Myocyte (in vitro differentiated cells): ENCODE measurements at places on chromosomes 5 and 9. TPM values are rescaled to one million over a fixed set of nuclear protein-coding genes. Genes with fewer than 3 reads are reported as not detected.

- peak; percentile 49 for DNase-seq
Observed at GRCh38 chr9:99822109-99822805, 572 bp downstream of the NR4A3 start.

The LIFR gene
- 11.1 and 16.2 TPM in 2 replicates for total RNA-seq

DNA sequence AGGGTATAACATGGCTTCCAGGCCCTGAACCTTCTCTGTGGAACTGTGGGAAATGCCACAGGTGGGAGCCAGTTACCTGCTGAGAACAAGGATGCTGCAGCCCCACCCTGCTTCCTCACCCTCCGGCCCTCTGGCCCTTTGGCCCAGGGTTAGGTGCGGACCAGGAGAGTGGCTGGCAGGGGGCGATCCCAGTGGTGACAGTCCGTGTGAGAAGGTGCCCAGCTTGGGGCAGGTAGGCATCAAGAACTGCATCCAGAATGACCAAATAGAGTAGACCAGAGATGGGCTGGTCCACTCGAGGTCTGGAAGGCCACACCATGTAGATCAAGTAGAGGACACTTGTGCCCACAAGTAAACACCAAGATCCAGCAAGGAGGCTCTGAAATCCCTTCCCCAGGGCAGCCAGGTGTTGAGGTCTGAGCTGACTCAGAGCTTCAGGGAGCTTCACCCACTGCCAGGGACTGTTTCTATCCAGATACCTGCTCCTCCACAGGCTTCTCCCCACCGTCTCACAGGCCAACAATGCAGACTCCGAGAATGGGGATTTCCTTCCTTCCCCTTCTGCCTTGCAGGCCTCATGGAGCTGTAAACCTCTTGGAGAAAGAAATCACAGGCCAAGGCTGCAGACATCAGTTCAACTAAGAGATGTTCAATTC is 61.4 kb upstream of the ZSWIM6 start:
- DNase-seq: no peak

DNA sequence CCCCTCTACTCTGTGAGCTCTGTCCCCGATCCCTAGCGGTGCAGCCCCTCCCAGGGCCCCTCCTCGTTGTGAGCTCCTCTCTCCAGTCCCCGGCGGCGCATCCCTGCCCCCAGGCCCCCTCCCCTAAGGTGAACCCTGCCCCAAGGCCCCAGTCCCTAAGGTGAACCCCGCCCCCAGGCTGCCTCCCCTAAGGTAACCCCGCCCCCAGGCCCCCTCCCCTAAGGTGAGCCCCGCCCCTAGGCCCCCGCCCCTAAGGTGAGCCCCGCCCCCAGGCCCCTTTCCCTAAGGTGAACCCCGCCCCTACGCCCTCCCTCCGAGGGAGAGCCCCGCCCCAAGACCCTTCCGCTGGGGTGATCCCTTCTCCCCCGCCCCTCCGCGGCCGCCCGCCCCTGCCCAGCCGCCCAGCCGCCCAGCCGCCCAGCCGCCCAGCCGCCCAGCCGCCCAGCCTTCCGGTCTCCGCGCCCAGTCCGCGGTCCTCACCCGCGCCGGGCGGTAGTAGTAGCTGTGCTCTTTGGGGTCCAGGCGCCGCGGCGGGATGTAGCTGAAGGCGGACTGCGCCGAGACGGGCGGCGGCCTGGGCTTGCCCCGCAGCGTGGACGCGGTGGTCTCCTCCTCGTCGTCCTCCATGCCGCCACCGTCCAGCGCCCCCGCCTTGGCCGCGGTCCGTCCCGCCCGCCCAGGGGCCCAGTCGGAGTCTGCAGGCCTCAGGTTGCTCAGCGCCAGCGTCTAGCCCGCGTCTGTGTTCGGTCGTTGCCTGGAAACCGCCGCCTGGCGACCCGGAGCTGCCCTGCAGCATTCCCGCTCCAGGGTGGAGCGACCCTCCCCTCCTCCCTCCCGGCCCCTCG is at the start of gene CFAP90:
Gene CFAP90 (minus strand): TSS at position 739 of the 845 bp plus-strand sequence. CDS start 112 bp downstream, at position 627.
- no peak for DNase-seq

DNA sequence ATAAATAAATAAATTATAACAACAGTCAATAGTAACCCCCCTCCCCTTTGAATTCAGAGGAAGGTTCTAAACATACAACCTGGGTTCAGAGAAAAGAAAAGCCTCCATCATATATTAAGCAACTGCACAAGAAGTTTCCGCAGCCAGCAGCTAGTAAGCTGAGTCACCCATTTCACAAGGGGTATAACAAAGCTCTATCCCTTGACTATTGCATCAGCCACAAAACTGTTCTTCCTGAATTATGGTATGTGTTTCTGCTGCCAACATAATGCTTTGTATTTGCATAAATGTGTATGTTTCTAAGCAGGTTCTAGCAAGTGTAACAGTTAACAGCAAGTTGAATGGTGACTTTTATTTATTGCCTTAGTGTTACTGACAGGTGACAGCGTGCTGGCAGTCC is 6.8 kb upstream of the CEP120 start:
- no peak for DNase-seq

The MBLAC2 gene
- 3.7 and 4.9 TPM in 2 replicates for total RNA-seq

GRCh38 chr5:120913396-120913795 is 449.3 kb downstream of the PRR16 start:
- no peak for DNase-seq
